K562 (cell line): ENCODE measurements at places on chromosomes 7 and 10.

- no peak for DNase-seq
Observed at GRCh38 chr7:107996072-107996882, 6.7 kb downstream of the LAMB1 start.

GRCh38 chr10:113982769-113983168, 60.9 kb upstream of the ADRB1 start:
- no peak for DNase-seq

DNA sequence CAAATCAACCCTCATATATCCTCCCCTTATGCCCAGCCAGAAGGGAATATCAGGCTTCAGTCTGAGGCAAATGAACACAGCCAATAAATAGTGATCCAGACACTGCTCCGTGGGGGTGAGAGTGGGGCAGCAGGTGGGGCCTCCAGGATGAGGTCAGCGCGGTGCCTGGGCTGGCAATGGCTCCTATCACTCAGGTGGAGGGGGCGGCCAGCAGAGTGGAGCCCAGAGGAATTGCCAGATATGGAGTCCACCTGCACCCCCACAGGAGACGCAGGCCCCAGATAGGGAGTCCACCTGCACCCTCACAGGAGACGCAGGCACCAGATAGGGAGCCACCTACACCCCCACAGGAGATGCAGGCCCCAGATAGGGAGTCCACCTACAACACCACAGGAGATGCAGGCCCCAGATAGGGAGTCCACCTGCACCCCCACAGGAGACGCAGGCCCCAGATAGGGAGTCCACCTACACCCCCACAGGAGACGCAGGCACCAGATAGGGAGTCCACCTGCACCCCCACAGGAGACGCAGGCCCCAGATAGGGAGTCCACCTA, 78.0 kb upstream of the PPP2R2D start:
- DNase-seq: no peak

- no peak for DNase-seq
Observed at GRCh38 chr7:138720286-138720685, 19.1 kb upstream of the SVOPL start.

- DNase-seq: no peak
Observed at GRCh38 chr7:135454060-135454459, 55.8 kb downstream of the CNOT4 start.

- DNase-seq: no peak
Observed at GRCh38 chr7:21922605-21923004, 23.1 kb downstream of the CDCA7L start.

- DNase-seq: no peak
Observed at GRCh38 chr7:67890316-67890715, 893.7 kb downstream of the TYW1 start.

DNA sequence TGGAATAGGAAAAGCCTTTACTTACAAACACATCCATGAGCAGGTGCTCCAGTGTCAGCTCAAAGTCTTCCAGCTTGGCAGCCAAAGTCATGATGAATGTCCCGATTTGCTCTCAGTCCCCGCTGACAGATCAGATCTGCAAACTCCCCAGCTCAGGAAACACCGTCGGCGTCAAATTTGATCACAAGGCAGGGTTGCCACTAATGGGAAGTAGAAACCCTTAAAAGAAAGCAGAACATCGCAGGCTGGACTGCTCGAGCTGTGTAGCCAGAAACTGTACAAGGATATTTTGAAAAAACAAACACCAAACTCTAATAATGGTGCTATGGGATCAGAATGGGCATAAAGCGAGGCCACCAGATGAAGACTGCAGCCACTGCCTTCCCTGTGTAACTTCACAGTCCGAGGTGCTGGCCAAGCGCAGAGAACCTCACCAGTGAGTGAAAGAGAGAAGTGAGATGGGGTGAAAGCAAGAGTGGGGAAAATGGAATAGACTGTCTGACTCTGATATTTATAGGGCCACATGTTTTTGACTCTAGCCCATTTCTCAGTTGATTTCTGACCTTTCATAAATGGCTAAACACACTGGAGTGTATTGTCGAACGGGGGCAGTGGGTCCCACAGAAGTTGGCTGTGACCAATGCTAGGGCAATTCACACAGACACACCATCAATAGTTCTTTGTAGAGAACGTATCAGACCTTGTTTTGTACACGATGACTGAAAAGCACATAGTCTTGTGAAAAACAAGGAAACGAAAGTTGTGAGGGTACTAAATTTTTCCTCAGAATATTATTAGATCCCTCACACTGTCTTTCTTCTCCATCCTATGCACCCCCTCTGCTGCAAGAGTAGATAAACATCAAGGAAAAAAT, 306.2 kb downstream of the FRMD4A start:
- DNase-seq: no peak
